NCI-H345 (cell line): ENCODE measurements at places on chromosomes 7 and 10.

DNA sequence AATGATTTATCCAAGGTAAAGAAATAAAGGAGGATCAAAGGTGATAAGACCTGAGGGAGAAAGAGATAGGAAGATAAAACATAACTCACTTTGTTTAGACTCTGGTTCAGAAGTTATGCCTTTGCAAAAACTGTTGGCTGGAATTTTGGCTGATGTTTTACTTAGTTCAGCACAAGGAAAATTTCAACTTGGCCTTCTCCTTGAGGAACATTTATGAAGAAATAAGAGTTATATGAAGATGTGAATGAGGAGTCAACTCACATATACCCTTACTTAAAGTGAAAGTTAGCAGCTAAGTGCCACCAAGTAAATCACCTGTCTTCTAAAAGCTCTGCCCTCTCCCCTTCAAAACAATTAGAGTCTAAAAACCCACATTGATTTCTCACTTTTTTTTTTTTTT is 39.7 kb upstream of the COL1A2 start:
- no peak for DNase-seq

GRCh38 chr7:158959954-158960353 is 103.6 kb downstream of the DYNC2I1 start:
- DNase-seq, result no peak

- DNase-seq, result no peak
Observed at GRCh38 chr10:28997734-28998133, 291.1 kb upstream of the LYZL1 start.

- DNase-seq, result no peak
Observed at GRCh38 chr7:9324513-9324912, 891.1 kb downstream of the NXPH1 start.

DNA sequence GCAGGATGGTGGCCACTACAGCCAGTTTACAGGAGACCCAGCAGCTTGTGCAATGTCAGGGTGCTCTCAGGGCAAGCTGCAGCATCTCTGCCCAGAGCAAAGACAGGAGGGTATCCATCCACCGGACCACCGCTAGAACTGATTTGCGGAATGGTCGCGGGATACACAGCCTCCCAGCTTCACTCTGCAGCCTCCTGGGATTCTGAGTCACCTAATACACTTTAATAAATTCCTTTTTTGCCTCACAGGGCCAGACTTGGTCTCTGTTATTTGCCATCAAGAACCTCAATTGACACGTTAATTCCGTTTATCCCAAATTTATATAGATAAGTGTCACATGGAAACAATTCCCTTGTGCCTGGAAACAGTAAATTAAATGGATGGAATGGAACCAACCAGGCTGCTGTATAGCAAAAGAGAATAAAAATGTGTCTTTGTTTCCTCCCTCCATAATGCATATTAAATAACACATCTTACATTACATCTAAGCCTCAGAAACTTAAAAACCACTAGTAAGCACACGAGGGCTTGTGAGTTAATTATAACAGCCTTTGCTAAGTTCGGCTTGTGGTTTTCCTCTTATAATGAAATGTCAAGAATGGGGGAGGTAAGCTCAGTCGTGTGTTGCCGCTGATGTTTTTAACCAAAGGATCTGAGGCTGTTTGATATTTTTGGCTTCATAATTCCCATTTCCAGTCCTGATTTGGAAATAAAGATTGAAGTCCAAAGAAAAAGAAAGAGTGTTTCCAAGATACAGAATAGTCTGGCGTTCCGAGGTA is 52.1 kb downstream of the ADRB1 start:
- DNase-seq, result no peak

DNA sequence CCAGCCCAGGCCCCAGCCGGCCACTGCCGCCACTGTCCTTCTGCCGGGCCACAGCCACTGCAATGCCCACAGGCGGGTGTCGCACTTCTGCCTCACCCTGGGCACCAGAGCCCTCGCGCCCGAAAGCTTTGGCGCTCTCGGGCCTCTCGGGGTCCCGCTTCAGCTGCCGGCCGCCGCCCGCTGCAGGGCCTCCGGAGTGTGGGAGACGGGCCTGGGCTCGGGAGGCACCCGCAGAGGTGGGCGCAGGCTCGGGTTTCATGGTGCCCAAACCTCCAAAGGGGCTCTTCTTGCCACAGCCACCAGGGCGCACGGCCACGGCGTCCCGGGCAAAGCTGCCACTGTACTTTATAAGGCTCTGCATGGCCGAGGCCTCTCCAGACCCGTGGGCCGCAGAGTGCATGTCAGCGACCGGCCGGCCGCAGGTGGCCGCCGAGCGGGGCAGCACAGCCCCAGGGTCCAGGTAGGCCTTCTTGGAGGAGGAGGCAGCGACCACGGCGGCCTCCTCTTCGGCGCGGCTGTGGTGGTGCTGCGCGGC is 35.9 kb downstream of the TNRC18 start:
- DNase-seq, result no peak

DNA sequence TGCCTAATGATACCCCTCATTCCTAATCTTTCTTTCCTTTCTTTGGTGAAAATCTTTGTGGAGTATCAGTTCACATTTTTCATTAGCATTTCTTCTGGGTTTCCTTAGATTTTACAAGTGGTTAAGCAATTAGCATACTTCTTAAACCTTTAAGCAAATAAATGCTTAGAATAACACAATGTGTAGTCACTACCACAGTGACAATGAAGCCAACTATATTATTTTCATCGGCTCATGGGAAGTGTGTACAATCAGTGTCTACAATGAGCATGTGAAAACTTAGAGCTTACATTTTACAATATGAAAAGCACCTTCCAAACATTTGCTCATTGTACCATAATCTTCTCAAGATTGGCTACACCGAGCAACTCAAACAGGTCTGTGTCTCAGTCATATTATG is 176.2 kb upstream of the PLXNA4 start:
- DNase-seq, result no peak

- DNase-seq, result peak; percentile 3
Observed at GRCh38 chr10:72736176-72736827, 44.4 kb downstream of the MCU start.

- DNase-seq, result no peak
Observed at GRCh38 chr10:683448-684071, 5.9 kb downstream of the DIP2C start.

DNA sequence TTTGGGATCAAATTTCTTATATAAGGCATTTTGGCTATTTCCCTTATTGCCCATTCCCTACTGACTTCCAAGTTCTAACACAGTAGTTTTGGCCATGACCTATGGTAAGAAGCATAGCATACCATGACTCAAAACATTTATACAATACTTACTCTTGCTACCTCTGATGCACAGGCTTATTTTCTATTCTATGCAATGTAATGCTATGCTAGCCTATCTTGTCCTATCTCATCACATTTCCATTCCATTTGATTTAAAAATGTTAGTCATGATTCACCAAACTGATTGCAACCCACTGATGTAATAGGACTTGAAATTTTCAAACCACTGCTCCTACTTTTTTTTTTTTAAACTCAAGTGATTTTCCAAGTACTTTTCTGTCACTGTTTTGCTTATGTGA is 658.5 kb downstream of the TYW1 start:
- no peak for DNase-seq

DNA sequence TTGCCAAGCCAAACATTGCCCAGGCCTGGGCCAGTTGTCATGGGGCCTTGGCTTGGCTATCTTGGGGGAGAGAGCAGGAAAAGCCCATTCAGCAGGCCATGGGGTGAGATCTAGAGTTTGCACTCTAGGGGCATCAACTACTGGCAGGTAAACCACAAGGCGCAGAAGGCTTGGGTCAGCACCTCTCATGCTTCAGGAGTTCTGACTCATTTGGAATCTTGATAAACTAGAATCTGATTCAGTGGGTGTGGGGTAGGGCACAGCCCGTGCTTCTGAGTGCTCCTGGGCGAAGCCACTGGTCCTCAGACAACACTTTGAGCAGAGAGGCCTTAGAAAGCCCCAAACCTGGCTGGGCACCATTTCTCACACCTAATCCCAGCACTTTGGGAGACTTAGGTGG is 81.1 kb downstream of the RGS10 start:
- no peak for DNase-seq

DNA sequence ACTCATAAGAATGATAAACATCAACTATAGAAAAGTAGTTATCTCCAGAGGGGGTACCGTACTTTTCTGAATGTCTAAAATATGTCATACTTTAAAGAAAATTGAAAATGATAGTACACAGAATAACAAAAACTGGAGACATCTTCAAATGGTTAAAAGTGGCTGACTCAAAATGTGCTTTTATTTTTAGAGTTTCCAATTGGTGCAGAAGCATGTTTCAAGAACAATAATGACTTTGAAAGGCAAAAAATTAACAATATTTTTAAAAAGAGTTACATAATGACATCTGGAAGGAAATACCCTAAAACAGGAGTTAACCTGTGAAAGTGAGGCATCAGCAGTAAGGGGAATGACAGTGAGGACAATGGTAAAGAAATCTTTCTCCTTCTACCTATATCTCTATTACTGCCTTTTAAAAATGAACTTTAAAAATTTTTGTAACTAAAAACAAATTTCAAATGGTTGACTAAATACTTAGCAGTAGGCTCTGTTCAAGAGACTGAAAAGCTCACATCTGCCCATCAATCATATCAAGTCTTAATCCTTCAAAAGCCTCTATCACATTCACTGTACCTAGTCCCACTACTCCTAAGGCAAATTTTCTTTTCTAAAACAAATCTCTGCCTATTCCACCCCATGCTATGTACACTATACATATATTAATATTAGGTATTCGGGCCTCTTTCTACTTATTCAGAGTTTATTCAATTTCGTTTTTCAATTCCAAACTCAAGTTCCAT is 3.0 kb downstream of the ASZ1 start:
- no peak for DNase-seq

- no peak for DNase-seq
Observed at GRCh38 chr7:156019776-156020565, 207.7 kb upstream of the SHH start.

- no peak for DNase-seq
Observed at GRCh38 chr7:97075928-97076327, 41.6 kb upstream of the SDHAF3 start.

GRCh38 chr7:120064565-120064964 is 208.4 kb upstream of the KCND2 start:
- no peak for DNase-seq

GRCh38 chr10:19947656-19948055 is 131.4 kb downstream of the PLXDC2 start:
- DNase-seq, result no peak

GRCh38 chr7:50056131-50056530 is 36.9 kb downstream of the ZPBP start:
- DNase-seq, result no peak

DNA sequence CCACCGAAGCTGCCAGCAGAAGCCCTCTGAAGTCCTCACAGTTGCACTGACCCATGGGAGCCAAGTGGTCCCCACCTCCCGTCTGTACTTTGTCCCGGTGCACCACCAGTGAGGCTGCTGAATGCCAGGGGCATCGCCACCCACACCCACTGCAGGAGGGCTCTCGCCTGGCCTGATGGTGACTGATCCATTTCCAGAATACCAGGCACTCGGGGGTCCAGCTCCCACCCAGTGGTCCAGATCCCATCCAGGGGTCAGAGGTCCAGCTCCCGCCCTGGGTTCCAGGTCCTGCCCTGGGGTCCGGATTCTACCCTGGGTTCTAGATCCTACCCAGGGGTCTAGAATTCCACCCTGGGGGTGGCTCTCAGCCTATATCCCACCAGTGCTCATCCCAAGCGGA is 9.1 kb upstream of the JAKMIP3 start:
- no peak for DNase-seq

GRCh38 chr7:151756076-151756731 is 120.7 kb downstream of the PRKAG2 start:
- no peak for DNase-seq

DNA sequence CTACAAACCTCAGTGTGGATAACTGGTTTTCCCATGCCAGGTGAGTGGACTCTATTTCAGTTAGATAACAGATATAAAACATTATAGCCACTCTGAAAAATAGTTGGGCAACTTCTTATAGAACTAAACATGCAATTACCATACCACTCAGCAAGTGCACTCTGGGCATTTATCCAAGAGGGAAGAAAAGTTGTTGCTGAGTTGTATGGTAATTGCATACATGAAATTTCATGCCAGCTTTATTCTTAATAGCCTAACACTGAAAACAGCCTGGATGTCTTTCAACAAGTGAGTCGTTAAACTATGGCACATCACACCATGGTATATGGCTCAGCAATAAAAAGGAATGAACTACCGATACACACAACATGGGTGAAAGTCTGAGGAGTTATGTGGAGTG is 10.6 kb upstream of the UPP1 start:
- DNase-seq, result peak; percentile 40

GRCh38 chr7:88835147-88835728 is 39.7 kb upstream of the TEX47 start:
- peak; percentile 8 for DNase-seq

DNA sequence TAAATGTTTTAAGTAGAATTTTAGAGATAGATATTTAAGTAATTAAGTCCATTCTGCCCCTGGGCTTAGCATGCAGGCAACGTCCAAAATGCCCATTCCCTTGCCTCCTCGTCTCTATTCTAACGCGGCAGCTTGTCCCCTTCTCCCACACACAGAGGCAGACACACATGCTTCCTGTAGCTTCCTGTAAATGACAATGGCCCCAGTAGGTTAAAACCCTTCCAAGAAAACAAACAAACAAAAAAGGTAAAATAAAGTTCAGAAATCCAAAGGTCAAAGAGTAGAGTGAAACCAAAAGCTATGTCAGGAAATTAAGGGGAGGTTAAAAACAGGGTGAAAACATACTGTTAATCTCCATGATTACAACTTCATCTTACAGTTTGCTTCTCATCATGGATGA is 857.6 kb downstream of the GATA3 start:
- DNase-seq, result no peak

GRCh38 chr7:88015309-88015708 is 81.3 kb downstream of the ADAM22 start:
- no peak for DNase-seq

DNA sequence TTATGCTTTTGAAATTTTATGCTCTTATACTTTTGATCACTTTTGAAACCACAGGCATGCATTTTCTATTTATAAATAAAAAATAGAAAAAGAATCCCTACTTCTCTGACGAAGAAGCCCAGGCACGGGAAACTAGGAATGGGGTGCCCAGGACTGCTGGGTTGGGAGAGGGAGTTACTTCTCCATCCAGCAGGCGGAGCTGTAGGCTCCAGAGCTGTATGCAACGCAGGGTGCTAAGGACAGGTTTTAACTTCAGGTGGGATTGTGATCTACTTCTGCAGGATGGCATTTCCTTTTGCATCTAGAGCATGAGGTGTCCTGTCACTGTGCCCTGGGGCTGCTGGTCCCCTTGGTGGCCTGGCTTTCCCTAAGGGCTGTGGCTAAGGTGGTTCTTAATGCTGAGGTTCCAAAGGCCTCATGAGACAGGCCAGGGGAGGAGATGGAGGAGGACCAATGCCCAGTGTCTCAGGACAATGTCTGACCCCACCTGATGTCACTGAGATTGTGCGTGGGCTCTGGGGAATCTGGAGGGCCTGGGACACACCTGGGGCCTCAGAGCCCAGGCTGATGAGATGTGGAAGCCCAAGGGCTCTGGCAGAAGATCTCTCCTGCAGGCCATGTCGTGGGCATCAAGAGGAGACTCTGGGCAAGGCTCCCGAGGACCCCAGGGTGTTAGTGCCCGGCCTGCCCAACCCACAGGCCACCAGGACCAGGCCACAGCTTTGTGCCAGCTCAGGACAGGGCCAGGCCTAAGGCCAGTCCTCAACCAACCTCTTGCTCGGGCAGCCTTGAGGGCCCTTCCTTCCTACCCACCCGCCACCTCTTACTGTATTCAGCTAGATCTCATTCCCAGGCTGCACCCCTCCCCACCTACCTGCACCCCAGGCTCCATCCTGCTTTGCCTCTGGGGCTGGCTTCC is 507 bp downstream of the CCDC201 start:
- no peak for DNase-seq

GRCh38 chr7:30970594-30971094 is 6.9 kb downstream of the GHRHR start:
- DNase-seq, result peak; percentile 91
